T-helper 17 cell (primary cell): ENCODE measurements at places on chromosomes 1 and 21.

GRCh38 chr1:41045740-41046139 is 24.2 kb upstream of the SLFNL1 start:
- no peak for DNase-seq

DNA sequence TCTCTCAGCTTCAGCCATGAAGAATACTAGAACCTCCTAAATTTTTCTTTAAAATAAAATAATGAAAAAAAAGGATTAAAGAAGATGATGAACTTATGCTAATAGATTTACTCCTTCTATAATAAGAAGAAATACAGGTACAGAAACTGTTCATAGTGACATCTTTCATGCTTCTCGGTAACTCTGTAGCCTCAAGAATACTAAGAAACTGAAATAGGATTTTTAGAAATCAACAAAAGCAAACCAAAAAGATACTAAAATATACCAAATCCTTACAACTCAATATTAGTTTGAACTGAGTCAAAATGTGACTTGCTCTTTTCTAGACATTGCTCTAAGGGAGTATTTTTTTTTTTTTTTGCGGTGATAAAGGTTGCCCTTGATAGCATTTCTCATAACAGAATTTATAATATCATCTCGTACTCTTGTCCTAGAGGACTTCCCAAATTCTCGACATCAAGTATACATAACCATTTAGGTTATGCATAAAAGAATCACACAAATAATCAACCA is 42.8 kb downstream of the ZZZ3 start:
- DNase-seq: no peak

DNA sequence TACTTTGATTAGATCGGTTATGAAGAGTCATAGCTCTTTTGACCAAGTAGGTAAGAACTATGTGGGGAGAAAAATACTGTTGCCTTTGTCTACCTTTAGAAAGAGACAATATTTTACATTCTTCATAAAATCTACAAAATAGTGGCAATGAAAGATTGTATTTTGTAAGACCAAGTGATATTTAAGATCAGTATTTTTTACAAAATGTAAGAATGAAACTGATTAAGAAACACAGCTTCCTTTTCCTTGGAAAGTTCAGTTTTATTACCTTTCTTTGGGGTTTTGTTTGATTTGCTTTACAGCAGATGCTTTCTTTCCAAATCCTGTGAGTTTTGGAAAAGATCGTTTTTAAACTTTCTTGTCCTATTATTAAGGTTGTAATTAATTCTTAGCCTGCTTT is 69.8 kb downstream of the SLC35A3 start:
- DNase-seq: no peak

DNA sequence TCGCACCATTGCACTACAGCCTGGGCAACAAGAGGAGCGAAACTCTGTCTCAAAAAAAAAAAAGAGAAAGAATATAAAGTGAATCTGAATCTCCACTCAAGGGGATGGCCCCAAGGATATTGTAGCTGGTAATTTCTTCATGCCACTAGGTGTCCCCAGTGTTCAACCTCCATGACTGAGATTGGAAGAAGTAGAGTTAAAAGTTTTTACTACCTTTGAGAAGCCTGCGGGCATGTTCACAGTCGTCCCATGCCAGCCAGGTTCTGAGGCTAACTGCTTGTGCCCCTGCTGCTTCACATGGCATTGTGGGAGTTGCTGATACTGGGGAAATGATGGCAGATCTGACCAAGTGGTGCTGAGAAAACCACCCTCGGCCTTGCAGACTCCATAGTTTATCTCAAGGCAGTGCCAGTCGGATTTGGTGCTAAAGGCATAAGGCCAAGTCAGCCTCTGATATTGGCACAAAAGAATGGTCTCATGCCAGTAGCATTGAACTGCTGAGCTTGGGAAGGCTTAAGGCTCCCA is 10.8 kb upstream of the SHISA4 start:
- no peak for DNase-seq

GRCh38 chr1:175845338-175845737 is 101.9 kb upstream of the TNR start:
- DNase-seq: no peak

GRCh38 chr1:71053146-71053545 is 5.5 kb upstream of the PTGER3 start:
- DNase-seq: no peak
